ENCODE measurements at places on chromosomes 7 and 10.
A peak's percentile ranks its signal among the peaks of the same experiment; 100 is the strongest.

DNA sequence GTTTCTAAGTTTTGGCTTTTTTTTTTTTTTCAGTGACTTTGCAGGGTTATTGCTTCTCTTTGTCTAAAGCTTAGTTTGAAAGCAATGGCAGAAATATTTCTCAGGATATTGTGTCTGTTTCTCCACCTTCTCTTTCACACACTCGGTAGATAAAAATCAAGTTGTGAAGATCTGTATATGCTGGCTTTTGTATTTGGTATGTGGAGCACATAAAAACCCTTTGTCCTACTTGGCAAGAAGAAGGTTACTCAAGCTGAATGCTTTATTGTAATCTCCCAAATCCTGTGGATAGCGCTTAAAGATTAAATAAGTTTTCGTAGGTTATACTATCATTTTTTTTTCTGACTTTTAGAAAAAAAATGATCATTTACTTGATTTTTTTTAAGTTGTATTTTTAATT lies 172.4 kb downstream of the CDCA7L start:
- no peak for DNase-seq

DNA sequence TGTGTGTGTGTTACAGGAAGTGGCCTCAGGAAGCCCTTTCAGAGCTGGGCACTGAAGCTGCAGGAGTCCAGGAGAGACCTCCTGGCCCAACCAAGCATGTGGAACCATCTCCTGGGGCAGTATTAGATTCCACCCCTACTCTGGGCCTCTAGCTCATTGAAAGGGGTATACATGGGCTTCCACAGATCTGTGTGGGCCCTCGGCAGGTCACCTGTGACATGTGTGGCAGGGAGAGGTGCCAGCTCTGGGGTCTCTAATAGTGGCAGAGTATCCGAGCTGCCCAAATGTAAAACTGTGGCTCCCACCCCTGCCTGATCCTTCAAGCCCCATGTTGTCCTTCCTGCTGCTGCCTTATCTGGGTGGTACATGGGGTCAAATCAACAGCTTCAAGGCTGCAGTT lies 144.1 kb downstream of the GLCCI1 start:
- no peak for DNase-seq

- no peak for DNase-seq
These were observed 126.2 kb downstream of the RNF133 start for GRCh38 chr7:122572706-122573105.

GRCh38 chr7:94391726-94392392 lies 2.8 kb upstream of the COL1A2 start:
- DNase-seq = no peak

DNA sequence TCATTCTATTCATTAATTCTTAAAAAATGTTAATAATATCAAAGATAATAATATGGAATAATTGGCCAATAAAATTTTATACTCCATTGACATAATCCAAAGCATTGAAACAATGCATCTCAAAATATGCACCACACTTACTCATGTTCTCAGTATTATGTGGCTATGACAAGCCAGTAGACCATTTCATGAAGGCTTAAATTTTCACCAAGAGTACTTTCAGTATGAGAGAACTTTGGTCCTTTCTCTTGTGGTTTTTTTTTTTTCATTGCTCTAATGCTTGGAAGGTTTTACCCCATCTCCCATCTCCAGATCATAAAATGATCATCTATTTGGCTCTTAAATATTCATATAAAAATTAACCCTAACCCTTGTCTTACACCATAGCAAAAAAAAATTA lies 45.5 kb upstream of the TMEM140 start:
- no peak for DNase-seq

DNA sequence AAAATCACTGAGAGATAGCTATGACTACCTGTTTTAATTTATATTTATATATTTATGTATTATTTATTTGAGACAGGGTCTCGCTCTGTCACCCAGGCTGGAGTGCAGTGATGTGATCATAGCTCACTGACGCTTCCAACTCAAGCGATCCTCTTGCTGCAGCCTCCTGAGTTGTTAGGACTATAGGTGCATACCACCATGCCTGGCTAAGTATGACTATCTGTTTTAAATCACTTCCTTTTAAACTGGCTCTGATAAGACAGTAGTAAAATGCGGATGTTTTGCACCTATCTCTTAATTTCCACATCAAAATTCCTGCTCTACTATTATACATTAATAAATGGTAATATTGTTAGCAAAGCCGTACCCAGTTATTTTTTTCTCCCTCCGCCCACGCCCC lies 41.8 kb downstream of the DNMBP start:
- no peak for DNase-seq

DNA sequence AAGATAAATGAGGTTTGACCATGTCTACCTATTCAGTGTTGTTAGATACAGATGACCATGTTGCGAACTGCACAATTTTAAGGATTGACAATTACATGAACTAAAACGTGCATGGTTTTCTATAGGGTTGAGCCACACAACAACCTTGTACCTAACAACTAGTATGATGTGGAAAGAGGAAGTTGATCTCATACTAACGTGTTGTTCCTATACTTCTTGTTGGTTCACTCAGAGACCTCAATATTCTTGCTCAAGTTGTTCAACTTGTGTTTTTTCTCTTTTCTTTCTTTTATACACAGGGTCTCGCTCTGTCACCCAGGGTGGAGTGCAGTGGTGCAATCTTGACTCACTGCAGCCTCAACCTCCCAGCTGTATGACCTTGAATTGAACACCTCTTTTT lies 6.1 kb upstream of the KEL start:
- no peak for DNase-seq

DNA sequence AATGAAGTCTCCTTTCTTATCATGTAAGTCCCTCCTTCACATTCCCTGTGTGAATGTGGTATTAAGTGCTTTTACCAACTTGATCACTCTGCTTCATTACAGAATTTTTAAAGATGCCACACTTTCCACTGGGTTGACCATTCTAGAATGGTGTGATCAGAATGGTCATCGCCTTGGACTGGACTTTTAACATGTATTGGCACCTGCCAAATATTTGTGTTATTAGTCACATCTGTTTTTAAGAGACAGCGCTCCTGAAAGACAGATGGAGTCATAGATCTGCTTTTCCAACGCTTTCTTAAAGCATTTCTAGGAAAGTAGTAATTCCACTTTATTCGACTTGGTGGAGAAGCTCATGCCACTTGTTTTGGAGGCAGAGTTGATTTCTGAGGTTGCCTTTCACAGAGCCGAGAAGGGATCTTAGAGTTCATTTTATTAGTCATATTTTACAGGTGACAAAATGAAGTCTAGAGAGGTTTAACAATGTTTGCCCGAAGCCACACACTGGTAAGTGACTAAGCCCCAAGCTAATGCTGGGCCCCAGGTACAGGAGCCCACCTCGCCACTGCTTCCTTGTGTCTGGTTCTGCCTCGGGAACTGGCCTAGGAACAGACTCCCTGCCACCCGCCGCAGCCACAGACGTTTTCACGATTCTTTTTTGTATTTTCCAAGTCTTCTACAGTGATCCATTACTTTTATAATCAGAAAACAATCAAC lies 10.4 kb upstream of the BAMBI start:
- DNase-seq = no peak

DNA sequence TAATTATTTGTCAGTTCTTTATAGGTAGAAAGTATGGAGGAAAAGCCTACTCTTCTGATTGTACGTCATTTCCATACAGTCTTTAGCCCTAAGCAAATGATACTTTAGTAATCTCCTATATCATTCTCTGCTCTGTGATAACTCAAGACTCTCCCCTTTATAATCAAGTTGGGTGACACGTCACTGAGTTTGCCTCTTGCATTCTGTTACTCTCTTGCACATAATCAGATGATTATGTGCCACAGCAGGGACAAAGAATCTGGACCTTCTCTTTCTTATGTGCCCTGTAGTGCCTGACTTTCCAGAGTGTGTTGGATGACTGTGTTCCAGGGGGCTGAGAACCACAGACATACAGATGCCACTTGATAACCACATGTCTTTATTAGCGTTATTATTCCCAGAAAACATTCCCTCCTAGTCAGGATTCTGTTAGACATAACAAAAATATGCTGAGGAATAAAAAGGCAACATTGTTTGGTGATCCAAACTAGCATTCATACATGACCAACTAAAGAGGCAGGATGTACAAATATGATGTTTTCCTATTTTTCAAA lies 116.4 kb upstream of the HGF start:
- no peak for DNase-seq

- peak; percentile 44 for DNase-seq
These were observed 94.5 kb downstream of the SEC61G start for GRCh38 chr7:54664235-54665228.

DNA sequence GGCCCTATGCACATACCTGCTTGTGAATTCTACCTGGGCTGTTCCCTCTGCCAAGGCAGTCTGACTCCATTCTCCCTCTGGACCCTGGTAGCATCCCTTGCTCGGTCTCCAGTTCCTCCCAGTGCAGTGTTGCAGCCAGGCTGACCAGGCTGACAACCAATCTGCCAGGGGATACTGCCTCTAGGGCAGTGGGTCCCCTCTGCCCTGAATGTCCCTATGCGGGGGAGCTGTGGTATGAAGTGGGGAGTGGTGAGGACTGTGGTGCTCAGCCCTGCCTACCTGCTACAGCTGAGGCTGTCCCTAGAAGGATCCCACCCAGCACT lies 48.0 kb upstream of the CAMK2B start:
- DNase-seq = no peak

DNA sequence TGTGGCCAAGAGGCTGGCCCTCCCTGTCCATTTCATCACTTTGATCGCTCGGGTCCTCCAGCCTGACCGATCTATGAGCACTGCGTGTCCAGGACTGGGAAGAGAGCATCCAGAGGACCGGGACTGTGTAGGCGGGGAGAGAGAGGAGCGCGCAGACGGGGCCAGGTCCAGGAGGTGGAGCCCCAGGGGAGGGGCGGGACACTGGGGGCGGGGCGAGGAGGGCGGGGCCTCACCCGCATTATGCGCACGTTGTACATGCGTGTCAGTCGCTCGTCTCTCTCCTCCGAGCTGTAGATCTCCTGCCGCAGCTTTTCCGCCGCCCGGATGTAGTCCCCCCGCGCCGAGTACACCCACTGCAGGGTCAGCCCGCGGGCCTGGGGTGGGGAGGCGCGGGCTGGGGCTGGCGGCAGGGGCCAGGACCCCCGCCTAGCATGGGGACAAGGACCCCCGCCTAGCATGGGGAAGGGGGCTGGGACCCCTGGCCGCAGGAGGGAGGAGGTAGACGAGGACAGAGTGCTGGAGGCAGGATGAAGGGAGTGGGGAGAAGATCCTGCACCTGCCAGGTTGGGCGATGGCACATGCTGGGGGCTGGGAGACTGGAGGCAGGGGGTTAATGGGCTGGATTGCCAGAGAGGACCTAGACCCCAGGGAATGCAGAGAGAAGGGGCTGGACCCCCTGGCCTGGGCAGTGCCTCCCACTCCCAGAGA lies 14.3 kb downstream of the MOSPD3 start:
- peak; percentile 94 for DNase-seq

- DNase-seq = peak; percentile 57
These were observed 652 bp downstream of the PCGF5 start for GRCh38 chr10:91220954-91221675.

DNA sequence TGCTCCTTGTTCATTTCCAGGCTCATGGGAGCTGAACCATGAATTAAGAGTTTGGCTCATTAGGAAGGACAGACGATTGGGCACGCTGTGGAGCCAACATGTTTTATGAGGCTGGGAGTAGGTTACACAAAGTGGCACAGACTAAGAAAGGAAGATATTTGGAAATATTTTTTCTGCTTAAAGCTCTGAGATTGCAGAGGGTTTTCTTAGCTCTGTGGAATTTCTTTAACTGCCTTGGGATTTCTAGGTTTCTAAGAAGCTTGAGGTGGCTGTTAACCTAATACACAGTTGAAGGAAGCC lies 344.6 kb downstream of the RNLS start:
- no peak for DNase-seq

GRCh38 chr7:29881724-29882123 lies 75.4 kb downstream of the WIPF3 start:
- DNase-seq = no peak

DNA sequence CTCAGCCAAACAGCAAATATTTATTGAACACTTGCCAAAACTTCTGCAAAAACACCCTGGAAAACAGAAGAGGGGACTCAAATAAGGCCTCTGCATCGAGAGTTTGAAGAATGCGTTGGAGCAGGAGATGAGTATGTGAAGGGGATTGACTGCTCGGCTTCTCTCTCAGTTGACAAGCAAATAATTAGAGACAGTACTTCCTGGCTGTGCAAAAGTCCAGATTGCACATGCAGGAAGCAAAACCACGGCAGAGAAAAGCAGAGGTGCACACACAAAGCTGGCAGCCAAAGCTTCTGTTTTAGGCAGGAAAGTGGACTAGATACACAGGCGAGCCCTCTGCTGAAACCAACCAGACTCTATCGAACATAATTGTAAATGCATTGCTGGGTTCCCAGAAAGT lies 343.6 kb upstream of the MGMT start:
- DNase-seq = no peak

Measured in liver (tissue), 10 donors.